ENCODE measurements at places on chromosomes 12 and 14.

DNA sequence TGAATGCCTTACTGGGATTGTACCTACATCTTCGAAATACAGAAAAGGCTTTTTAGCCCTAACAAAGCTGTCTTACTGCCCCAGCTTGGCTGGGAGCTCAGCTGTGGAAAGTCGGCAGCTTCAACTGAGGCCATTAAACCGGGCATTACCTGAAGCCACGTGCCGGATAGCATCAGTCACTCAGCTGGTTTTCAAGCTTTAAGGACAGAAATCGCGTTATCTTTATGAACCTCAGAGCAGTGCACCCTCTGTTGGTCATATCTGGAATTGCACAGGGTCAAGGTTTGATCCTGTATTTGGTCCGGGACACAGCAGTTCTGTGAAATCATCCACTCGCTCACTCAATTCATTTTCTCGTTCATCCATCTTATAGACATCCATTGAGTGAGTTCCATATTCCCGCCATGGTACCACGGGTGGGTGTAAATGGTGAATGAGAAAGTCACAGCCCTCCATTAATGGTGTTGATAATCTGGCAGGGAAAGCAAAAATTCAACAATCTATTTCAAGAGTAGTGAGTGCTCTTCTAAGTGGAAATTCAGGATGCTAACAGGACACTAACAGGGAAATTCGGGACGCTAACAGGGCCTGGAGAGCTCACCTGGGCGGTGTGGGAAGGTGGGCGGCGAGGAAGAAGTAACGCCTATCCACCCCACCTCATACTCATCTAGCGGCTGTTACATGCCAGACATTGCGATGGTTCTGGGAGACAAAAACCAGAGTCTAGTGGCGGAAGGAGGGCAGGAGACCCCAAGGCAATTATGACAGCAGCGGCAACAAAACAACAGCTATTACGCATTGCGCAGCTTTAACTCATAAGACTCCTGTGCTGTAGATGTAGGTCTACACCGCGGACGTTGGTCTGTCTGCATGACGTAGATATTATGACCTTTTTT, 60.6 kb upstream of the TCL1A start:
- DNase-seq, result peak; percentile 63

DNA sequence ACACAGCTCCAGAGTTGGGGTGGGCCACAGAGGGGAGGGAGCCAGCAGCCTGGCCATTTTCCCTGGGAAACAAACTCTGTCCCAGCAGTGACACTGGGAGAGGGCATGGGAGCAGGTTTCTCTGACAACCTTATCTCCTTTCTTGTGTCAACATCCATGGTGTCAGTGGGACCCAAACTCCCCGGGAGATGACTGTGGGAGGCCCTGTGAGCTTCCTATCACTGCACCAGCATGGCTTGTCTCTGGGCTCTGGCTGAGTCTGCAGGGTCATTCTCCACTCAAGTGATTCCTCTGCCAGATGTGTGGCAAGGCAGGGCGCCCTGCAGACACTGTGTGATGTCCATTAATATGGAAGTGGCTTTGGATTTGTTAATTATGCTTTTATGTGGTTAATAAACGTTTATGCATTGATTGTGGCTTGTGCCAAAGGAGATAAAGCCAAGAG, 10.1 kb downstream of the LRTM2 start:
- DNase-seq, result no peak

GRCh38 chr12:12404297-12404696, 47.4 kb downstream of the BORCS5 start:
- no peak for DNase-seq

DNA sequence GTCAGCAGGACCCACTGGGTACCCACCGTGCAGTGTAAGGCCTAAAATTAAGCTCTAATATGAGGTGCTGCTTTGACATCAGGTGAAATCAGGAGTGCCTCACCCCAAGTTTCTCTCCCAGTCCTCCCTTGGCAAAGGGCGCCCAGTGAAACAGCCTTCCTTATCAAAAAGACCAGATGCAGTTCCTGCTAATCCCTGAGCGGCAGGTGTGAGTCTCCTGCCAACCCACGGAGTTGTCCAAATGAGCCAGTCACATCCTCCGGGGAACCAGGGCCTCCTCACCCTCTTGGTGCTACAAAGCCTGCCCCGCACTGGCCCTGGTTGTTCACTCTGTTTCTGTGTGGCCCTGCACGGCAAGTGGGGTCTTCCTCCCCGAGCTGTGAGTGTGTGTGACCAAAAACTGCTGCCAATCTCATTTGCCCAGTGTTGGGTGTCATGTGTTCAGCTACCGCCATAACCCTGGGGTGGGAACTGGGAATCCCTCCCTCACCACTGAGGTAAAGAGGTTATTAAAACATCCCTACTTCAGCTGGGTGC, 20.2 kb upstream of the P2RX4 start:
- DNase-seq, result no peak

- DNase-seq, result no peak
Measured at GRCh38 chr12:51961834-51962233, 10.3 kb downstream of the ACVR1B start.

GRCh38 chr14:20184181-20184580, 6.5 kb upstream of the OR11G2 start:
- DNase-seq, result no peak

DNA sequence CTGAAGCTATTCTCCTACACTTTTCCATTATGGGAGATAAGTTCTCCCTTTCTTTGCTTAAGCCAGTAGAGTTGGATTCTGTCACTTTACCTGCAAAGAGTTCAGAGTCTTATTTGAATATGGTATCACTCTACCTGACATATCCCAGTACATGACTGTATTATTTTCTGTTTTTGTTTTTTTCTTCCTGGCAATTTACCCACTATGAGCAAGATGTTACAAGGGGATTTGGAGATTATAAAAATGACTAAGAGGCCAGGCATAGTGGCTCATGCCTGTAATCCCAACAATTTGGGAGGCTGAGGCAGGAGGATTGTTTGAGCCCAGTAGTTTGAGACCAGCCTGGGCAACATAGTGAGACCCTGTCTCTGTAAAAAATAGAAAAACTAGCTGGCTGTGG, 46.4 kb upstream of the CHST11 start:
- no peak for DNase-seq

GRCh38 chr14:72594099-72594901, 299.6 kb downstream of the DPF3 start:
- peak; percentile 88 for DNase-seq

DNA sequence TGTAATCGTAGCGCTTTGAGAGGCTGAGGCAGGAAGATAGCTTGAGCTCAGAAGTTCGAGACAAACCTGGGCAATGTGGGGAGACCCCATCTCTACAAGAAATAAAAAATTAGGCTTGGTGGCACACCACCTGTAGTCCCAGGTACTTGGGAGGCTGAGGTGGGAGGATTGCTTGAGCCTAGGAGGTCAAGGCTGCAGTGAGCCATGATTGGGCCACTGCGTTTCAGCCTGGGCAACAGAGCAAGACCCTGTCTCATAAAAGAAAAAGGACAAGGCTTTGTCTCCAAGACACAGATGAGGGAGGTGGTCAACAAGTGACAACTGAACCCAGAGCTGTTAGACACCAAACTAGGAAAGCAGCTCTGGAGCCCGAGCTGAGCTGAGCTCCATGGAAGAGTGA, 14.5 kb upstream of the TAMALIN start:
- no peak for DNase-seq

DNA sequence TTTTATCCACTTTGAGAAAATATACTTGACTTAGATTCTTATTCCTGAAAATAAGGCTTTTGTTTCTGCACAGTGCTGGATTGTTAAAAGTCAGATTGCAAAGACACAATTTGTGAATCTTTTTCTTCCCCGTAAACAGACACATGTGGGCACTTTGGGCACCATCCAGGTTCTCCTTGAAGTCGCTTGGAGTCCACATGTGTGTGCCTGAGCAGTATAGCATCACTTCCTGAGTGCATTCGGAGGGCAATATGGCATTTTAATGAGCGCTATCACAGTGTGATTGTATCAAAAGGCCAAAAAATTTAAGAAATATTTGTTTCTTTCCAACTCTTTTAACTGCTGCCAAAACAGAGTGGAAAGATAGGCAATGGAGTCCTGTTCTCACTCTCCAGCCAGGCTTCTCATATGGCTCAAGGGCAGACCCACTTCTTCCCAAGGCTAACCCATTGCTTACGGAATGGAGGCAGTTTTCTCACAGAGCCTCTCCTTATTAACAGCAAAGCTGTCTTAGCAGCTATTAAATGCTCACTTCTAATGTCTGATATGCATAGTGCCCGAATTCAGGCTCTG, 397.1 kb downstream of the EGLN3 start:
- DNase-seq, result no peak

DNA sequence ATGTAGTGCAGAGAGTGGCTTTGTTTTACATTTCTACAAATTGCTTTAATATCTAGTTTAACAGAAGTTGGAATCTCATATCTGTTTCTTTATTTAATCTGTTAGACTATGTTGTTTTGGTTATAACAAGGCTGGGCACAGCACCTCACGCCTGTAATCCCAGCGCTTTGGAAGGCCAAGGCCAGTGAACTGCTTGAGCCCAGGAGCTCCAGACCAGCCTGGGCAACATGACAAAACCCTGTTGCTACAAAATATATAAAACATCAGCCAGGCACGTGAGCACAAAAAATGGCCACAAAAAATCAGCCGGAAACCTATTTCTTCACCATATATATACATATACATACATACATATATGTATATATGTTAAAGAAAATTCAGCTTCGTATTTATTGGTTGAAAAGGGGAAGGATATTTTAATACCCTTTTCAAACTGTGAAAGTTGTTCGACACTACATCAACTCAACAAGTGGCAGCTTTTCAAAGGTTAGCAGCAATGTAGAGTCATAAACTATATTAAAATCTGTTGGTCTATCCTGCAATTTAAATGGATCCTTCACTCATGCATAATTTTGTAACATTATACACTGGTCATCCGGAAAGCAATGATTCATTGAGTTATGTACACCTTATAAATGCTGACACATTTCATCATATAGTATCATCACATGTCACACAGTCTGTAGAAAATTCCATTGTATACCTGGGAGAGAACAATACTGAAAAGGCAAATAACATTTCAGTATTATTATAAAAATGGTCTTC, 7.1 kb downstream of the NR2C1 start:
- DNase-seq, result no peak

- no peak for DNase-seq
Measured at GRCh38 chr14:57617510-57617909, 123.9 kb upstream of the CCDC198 start.

GRCh38 chr14:101350021-101350420, 211.3 kb upstream of the DIO3 start:
- no peak for DNase-seq

GRCh38 chr14:81473456-81474147, 60.1 kb downstream of the SEL1L start:
- DNase-seq, result no peak

DNA sequence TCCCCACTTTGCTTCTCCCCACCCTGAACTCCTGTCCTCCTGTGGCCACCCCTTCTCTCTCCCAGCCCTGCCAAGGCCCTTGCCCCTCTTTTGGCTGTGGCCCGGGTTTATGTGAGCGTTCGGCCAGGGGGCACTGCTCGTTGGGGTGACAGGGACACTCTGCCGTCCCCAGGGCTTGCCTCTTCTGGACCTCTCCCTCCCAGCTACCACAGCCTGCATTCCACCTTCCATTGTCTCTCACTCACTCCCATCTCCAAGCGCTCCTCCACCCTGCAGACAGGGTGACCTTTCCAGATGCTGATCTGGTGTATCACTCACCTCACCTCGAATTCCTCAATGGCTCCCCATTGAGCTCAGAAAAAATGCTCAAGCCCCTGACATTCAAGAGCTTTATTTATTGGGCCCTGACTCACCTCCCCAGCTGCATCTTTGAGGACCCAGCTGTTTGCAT, 1.4 kb downstream of the SERPINA9 start:
- DNase-seq, result no peak

GRCh38 chr14:20580242-20580641, 7.6 kb downstream of the RNASE11 start:
- no peak for DNase-seq

DNA sequence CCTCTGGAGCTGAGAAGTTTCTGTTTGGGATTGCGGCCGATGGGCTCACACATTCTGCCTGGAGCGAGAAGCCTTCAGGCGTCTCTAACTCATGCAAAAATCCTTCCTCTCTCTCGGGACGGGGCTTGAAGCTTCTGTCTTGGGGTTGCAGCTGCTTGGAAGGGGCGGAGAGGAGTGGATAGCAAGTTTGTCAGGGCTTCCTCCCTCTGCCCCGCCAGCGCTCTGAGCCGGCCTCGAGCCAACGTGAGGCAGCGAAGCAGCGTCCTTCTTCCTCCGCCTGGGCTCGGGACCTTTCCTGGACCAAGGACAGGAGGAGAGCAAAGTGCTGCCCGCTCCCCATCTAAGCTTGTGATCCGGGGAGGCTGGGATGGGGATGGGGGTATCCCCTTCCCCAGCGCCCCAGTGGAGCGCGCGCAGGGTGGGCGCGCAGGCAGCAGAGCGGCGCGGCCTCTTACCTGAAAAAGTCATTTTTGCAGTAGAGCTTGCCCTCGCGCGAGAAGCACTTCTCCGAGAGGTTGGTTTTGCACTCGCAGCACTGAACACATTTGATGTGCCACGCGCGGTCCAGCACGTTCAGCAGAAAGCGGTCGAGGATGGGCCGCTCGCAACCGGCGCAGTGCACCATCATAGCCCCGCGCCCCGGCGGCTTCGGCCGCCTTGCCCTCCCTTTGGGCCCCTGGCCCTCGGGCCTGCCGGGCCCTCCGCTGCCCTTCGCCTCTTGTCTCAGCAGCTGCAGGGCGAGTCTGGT, 626 bp downstream of the LHX5 start:
- no peak for DNase-seq

- DNase-seq, result no peak
Measured at GRCh38 chr12:55908726-55909512, 18.8 kb downstream of the PYM1 start.

- no peak for DNase-seq
Measured at GRCh38 chr14:82766996-82767395, 1233.3 kb upstream of the SEL1L start.

DNA sequence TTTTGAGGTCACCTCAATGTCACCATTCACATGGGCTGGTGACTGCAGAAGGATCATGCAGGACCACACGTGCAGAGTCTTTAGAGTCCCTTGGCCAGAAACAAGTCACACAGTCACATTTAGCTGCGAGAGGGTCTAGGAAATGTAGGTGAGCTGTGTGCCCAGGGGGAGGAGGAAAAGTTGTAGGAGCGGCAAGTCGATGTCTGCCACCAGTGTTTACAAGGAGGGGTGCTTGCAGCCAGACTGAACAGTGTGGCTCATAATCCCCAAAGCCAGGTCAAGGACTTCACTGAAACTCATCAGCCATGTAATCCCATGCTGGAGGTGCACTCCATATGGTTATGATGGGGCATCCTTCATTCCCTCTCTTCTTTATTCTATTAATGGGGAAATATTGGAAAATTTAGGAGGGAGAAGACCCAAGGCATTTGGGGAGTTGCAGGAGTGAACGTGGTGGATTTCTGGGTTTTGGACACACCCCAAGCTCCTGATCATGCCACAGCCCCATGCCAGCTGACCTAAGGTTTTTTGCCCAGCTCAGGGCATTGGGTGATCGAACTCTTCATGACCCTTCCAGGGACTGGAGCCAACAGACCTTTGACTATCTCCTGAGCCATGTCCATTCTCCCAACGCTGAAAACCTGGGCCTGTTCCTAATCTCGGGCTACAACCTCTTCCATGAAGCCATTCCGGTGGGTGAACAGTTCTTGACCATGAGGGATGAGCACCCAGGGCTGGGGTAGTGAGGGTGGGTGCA, 7.2 kb downstream of the DAO start:
- DNase-seq, result no peak

All from activated CD8-positive, alpha-beta memory T cell treated with anti-CD3 and anti-CD28 coated beads, Interleukin-2, amount 10 ng/mL, durations not matched to agents 7 days and 5 days (primary cell).